BE2C (cell line): ENCODE measurements at places on chromosomes 2 and 18.

DNA sequence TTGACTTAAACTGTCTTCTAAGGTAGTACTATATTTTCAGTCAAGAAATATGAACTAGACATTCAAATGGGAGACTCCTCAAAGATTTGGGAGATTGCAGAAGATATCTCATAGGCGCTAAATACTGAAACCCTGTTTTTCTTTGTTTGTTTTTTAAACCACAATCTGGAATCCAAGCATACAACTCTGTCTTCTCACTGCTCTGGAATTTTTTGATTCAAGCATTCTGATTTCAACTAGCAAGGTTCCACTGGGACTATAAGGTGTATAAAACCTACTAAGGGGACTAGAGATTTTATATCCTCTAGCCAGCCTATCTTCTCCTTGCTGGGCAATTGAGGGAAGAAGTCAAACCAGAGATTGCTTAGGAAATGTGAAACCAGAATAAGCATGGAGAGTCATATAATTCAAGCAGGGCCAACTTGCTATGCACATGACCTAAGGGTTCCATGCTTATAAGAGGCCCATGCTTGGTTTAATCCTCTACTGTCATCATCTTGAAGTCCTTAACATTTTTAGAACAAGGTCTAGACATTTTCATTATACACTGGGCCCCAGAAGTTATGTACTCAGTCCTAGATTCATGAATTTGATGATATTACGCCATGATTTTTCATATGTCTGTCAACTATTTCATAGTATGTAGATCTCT is 405.5 kb downstream of the PARD3B start:
- no peak for DNase-seq

DNA sequence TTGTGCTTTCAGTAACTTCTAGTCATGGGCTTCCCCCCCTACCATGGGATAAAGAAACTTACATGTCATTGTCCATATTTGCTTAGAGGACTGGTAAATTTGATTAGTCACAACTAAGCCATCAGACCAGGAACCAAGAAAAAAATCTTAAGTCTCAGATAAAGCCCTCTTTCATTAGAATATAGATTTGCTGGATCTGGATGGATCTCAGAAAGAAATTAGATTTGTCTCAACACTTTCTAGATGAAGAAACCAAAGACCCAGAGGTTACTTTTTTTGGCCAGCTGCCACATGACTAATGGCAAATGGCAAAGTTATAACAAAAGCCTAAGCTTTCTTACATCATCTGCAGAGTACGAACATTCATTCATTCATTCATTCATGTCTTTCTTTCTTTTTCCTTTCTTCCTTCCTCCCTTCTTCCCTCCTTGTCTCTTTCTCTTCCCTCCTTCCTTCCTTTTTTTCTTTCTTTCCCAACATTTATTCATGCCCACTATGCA is 60.2 kb downstream of the CDCA7 start:
- DNase-seq: no peak

DNA sequence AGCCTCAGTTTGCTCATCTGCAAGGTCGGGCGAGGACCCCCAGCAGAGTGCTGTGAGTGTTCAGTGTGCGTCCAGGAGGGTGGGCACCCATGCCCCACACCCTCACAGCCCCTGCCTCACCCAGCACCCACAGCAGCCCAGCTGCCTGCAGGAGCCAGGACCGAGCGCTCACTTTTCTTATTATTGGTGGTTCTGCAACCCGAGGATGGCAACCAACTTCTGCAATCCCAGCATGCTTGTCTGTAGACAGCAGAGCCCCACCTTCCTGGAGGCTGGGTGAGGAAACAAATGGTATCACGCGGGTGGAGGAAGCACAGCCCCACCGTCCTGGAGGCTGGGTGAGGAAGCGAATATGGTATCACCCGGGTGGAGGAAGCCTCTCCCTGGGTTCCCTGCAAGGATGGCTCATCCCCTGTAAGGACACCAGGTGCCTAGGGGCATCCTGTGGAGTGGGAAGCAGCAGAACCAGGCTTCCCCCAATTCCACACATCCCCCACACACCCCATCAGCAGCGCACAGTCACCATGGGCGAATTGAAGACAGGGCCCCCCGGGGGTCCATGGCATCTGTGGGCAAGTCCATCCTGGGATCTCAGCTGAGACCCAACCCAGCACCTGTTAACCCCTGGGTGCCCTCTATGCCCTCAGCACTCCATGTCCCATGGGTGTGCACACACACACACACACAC is 220.5 kb upstream of the RAB6C start:
- DNase-seq: no peak

GRCh38 chr2:237383991-237384671 is 29.8 kb downstream of the COL6A3 start:
- DNase-seq: no peak

- DNase-seq: no peak
Measured at GRCh38 chr18:24628326-24628725, 167.9 kb downstream of the HRH4 start.

DNA sequence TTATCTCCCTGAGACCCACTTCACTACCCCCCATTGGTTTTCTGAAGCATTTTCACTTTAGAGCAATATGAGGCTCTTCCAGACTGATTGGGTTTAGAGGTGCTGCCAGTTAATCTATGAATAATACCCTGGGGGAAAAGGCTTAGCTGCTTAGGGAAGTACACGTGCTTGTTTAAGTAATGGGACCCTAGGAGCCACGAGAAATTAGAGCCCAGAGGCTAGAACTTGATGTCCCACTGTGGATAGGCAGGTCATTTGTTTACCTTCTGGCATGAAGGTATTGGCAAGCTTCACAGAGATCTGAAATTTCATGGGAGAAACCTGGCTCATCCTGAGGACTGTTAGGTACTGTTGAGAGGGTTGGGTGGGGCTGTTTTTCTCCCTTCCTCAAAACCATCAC is 59.7 kb downstream of the CLIP4 start:
- no peak for DNase-seq

DNA sequence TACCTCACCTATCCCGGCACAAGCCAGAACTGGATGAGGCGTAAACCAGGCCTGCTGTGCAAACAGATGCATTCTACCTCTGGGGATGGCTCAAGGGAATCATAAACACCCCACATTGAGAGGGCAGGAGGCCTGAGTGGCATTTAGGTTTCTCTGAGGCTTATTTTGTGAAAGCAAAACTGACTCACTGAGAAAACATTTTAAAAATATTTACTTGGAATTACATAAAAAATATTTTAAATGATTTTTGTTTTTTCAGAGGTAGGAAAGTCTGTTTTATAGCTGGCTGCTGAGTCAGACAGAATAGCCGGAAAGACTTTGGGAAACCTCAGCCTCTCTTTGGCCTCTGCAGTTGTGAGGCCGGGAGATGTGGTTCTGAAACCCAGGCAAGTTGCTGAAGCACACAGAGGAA is 244.1 kb downstream of the NCKAP5 start:
- DNase-seq: no peak

DNA sequence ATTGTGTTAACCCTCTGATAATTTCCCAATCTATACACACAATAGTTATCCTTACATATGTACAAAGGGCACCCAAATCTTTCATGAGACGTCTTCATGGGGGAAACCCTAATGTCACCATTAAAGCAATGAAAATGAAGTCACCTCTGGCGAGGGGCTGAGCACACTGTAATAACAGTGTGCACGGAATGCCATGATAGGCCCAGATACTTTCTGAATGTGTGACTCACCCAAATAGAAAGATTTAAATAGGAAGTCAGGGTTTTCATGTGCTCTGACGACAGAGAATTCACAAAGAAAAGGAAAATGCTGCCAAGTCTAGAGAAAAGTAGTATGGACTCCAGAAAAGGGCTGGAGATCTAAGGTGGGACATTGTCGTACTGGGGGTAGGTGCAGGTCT is 128.3 kb downstream of the SATB2 start:
- no peak for DNase-seq

DNA sequence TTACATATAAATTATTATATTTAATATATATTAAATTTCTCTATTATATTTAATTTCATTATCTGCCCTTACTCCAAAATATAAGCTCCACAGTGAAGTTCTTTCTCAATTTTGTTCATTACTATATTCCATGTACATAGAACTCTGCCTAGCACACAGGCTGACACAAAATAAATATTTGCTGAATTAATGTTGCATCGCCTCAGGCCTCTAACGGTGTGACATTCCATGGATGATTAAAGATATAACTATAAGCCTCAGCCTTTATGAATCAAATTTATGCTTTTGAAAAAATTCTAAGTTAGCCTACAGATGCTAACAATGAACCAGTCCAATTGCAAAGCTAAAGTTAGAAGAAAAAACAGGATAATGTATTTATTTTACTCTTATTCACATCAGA is 1337.2 kb upstream of the NRXN1 start:
- DNase-seq: no peak
